ENCODE measurements at places on chromosomes 4 and X.
A peak's percentile ranks its signal among the peaks of the same experiment; 100 is the strongest.

DNA sequence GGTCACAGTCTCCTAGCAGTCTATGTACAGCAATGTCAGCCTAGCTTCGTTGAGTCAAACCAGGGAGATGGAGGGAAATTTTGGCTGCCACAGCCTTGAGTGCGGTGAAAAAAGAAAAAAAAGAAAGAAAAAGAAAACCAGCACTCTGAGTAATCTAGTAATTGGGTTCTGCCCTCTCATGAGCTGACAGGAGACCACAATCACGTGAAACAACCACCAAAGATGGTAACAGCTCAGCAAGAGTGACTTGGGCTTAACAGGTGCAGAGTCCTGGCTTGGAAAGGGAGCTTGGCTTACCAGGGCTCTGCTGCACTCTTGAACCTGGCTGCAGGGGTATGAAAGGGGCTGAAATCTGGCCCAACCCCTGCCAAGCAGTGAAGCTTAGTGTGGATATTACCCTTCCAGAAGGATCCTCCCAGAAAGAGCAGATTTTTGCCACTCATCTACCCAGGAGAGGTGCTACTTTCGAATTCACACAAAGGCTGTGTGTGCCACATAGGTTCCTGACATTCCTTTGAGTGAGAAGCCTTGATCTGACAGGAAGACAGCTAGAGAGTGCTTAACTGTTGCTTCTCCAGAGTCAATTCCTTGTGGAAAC lies 350.3 kb downstream of the PTTG2 start:
- DNase-seq: no peak

DNA sequence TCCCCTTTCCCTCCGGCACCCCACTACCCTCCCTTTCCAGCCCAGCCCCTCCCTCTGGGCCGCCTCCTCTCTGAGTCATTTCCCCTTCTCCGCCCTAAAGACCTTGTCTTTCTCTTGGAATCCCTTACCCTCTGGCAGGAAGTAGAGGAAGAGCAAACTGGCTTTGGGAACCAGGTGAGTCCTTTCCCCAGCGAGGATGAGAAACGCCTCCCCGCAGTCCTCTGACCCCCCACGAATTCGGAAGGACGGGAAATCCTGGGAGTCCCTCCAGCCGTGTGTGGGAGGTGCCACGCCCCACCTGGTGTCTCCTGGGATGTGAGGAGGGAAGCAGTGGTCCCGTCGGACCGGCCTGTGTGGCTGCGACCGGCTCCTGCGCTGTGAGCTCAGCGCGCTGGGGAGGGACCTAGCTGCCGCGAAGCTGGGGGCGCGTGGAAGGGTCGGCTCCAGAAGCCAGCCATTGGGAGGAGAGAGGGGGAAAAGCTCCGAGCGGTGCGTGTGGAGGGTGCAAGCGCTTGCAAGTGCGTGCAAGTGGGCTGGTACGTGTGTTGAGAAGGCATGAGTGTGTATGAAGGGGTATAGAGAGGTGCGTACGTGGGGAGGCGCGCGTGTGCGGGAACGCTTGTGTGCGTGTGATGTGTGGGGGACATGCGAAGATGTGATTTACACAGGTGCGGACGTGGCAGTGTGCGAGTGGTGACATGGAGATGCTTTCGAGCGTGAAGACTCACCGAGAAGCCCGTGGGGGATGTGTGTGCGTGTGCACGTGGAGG lies 46.3 kb downstream of the TEX13B start:
- DNase-seq: peak; percentile 19

DNA sequence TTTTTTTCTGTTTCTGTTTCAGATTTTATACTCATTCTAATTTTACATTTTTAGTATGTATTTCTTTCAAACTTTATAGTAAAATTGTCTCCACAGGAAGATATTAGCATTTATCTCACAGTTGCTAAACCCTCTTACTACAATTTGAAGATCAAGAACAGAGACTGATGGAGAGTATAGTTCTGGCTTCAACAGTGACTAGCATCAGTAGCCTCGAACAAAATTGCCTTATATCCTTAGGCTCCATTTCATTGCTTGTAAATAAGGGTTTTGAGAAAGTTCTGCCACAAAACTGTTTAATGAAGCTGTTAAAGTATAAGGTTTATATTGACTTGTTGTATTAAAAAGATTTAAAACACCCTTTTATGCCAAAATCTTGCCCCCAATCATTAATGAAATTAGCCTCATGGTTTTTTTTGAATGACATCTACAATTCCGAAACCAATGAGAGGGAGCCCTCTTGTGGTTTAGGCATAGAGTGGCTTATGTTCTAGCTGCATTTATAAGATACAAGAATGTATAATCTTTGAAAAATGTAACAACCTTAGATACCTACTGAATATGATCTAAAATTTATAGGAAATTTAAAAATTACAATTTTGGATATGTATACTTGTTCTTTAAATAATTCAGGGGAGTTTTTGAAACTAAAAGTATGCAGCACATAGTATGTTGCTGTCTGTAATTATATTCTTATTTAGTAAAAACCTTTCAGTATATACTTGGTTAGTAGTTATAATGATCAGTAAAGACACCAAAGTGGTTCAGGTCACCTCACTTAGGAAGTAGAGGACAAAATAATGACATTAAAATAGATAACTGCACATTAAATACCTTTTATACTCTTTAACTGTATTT lies 109.8 kb upstream of the HPGD start:
- DNase-seq: peak; percentile 39

GRCh38 chr4:146450524-146450923 lies 71.2 kb downstream of the SLC10A7 start:
- DNase-seq: no peak

DNA sequence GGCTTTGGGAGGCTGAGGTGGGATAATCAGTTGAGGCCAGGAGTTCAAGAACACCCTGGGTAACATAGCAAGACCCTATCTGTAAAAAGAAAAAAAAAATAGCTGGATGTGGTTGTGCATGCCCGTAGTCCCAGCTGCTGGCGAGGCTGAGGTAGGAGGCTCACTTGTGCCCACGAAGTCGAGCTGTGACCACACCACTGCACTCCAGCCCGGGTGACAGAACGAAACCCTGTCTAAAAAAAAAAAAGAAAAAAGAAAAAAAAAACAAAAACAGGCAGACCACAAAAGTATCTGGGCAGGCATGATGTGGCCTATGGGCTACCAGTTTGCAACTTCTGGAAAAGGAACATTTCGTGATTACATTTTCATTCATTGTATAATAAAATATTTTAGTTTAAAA lies 38.1 kb upstream of the RASGEF1B start:
- DNase-seq: no peak

DNA sequence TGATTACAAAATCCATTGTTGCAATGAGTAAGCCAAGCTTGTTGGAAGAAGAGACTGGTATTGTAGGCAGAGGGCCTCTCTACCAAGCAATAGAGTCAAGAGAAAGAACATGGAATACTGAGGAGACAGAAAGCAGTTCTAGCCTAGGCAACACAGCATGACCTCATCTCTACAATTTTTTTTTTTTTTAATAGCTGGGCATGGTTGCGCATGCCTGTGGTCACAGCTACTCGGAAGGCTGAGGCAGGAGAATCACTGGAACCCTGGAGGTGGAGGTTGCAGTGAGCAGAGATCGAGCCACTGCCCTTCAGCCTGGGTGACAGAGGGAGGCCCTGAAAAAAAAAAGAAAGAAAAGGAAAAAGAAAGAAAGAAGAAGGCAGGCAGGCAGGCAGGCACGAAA lies 11.7 kb upstream of the ZBTB33 start:
- peak; percentile 15 for DNase-seq

GRCh38 chrX:17500145-17500579 lies 125.2 kb downstream of the NHS start:
- DNase-seq: peak; percentile 74

GRCh38 chrX:23898412-23898959 lies 9.3 kb downstream of the APOO start:
- DNase-seq: peak; percentile 50

DNA sequence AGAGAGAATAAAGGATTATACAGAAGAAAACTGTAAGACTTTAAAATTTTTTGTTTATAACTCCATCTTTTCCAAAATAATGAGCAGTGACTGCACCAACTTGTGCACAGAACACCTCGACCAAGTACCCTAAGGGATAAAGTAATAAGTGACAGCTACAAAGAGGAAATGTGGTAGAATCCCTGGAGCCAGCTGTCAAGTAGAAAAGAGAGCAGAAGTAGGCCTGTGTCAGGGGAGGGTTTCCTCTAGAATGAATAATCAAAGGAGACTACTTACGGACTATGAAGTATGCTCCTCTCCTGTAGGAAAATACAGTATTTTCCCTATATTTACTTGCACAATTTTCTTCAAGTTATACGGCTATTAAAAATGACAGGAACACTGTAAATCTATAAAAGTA lies 1.2 kb downstream of the EIF1AX start:
- DNase-seq: no peak

DNA sequence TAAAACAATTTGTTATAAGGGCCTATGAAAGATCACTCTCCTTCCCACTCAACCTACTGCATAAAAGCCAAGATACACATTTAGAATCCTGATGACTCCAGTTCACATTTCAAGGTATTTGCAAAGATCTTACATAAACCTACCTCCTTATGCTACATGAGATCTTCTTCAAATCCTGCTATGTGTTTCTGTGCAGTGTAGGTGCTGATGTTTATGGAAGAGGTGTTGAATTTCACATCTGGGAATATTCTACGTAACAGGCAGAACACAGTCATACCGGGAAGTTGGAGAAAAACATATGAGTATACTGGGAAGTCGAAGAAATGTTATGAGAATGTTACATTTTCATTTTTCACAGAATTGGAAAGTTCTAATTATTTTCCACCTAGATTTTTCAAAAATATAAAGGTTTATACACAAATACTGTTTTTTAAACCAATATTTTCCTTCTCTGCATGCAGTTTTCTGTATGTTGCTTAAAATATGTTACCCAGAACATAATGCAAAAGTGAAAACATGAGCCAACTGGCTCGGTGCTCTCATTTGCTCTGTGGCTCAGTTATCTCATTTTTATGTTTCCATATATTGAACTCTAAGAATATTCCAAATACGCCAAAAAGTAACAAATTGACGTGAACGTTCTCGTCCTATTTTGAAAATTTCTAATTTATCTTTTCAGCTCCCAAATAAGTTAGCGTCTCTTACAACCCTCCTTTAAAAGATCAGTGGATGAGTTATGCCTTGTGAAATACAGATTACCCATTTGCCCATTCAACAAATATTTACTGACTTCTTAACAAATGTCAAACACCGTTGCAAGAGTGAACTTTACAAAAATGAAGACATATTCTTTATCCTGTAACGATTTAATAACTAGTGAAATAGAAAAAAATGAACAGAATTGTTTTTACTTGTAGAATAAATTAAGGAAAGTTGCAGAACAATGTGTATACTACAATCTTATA lies 899.3 kb downstream of the STIM2 start:
- DNase-seq: no peak

DNA sequence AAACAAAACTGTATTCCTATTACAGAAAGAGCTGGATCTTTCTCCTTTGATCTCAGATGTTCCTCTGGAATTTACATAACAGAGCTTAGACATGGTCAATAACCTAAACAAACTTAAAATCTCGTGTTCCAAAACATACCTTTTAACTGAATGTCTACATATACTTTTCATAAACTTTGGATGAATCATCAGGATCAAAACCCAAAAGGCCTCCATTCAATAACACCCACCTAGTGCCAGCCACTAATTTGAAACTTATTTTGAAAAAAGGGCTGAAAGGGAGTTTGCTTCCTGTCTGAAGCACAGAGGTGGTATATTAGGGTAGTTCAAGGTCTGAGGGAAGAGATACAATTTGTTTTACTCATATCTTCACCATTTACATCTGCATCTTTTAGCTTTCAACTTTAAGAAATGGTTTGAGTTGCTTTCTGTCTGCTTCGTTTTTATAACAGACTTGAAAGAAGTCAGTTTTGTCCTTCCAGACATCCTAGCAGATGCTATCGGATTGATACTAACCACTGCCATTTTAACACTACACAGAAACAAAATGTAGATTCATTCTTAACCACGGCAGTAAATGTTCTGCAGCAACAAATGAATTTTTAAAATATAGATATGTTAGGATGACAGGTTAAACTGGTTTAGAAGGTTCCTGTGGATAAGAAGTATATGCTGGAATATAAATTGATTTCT lies 242.8 kb upstream of the DKK2 start:
- DNase-seq: peak; percentile 13

Data from EH (cell line).